SW480 (cell line): ENCODE measurements at places on chromosomes 7 and 10.
A peak's percentile ranks its signal among the peaks of the same experiment; 100 is the strongest.

- DNase-seq: no peak
Observed at GRCh38 chr10:119222537-119222936, 15.2 kb downstream of the GRK5 start.

- DNase-seq: no peak
Observed at GRCh38 chr10:97705006-97705670, 8.4 kb upstream of the MARVELD1 start.

- no peak for DNase-seq
Observed at GRCh38 chr10:451021-451471, 238.4 kb downstream of the DIP2C start.

GRCh38 chr10:89697946-89698345, 3.4 kb upstream of the KIF20B start:
- no peak for DNase-seq

DNA sequence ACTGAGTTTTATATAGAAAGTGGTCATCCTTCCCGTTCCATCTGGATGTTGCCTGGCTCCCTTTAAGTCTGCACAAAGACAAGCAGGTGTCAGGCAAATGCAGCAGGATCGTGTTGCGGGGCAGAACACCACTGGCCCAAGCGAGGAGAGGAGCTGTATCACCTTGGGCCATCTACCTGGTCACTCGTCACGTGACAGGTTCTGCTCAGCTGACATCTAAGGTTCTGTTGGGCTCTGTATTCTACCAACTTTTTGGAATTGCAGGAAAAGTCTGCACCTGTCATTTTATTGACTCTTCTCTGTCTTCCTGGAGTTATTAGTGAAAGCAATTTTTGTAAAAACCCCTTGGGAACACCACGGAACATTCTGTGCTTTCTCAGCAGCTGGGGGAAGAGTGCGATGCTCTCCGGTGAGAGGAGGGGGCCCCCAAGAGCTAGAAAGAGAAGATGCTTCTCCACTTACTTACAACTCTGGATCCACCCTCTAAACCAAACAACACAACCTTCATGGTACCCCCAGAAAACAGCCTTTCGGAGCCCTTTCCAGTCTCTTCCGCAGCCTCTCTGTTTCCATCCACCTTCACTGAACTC, 83.4 kb upstream of the NMT2 start:
- no peak for DNase-seq

- no peak for DNase-seq
Observed at GRCh38 chr7:106731646-106732444, 70.9 kb upstream of the CCDC71L start.

GRCh38 chr10:79127151-79127961, 58.6 kb downstream of the ZMIZ1 start:
- DNase-seq: no peak

- no peak for DNase-seq
Observed at GRCh38 chr10:92697663-92698511, 8.1 kb downstream of the HHEX start.

DNA sequence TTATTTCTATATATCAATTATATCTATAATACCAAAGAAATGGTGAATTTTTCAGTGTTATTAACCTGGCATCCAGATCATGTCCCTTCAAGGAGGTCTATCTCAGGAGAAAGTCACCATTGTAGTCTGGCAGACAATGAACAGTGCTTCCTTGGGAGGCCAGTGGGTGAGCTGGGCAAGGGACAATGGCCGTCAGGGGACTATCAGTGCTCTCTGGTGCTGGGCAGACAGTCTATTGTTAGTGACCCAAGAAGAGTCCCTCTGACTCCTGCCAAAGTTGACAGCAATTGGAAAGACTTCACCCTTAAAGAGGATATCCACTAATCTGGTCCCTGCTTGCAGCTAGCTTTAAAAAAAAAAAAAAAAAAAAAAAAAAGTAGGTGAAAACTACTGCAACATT, 7.1 kb downstream of the JAZF1 start:
- no peak for DNase-seq

GRCh38 chr10:16945593-16945992, 128.4 kb upstream of the RSU1 start:
- DNase-seq: no peak

- DNase-seq: no peak
Observed at GRCh38 chr10:132748135-132748534, 37.8 kb downstream of the NKX6-2 start.

- DNase-seq: peak; percentile 63
Observed at GRCh38 chr10:132685101-132685891, 100.7 kb downstream of the NKX6-2 start.
